GM12891 (cell line): ENCODE measurements at places on chromosomes 11 and 22.

DNA sequence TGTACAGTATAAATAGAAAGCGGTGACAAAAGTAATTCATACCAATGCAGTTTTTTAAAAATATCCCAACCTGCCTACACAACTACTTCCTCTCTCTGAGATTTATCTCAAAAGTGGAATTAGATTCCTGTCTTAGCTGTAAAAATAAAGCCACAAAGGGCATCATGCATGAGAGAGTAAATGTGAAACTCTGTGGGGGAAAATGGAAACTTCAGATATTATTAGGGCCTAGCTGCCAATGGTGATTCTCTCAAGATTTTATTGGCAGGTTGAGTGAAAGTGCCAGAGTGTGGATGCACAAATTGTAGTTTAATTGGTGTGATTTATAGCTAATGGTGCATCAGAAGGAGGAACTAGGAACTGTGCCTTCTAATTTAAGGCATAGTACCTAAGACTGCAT lies 356.9 kb upstream of the CCDC90B start:
- no peak for DNase-seq

DNA sequence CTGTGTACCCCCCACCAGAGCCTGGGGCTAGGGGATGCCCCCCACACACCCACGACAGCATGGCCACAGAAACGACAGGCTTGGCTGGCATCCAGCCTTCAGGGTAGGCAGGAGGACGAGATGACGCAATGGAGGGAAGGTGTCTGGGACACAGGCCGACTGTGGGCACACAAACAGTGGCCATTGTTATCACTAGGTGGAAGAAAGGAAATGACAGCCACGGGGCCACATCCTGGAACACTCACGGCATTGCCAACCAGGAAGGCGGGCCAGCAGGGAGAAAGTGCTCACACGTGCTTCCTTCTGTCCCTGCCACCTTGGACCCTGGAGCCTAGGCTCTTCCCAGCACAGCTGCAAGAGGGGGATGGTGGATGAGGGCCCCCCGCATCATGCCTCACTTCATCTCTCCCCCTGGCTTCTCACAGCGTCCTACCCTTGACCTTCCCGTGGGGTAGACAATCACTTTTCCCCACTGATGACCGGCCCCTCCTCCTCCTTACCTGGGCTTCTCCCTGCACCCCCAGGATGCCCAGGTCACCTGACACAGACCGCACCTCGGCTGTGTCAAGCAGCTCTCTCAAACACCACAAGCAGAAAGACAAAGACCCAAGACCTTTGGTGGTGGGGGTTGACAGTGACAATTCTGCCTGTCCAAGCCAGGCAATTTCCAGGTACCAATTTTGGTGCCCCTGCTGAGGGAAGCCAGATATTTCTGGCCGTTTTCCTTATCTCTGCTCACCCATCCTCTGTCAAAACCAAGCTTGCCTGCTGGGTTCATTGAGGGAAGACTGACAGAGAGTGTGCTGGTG lies 8.6 kb downstream of the PLA2G6 start:
- no peak for DNase-seq

- no peak for DNase-seq
These were observed 158.4 kb downstream of the ETS1 start for GRCh38 chr11:128428935-128429334.

DNA sequence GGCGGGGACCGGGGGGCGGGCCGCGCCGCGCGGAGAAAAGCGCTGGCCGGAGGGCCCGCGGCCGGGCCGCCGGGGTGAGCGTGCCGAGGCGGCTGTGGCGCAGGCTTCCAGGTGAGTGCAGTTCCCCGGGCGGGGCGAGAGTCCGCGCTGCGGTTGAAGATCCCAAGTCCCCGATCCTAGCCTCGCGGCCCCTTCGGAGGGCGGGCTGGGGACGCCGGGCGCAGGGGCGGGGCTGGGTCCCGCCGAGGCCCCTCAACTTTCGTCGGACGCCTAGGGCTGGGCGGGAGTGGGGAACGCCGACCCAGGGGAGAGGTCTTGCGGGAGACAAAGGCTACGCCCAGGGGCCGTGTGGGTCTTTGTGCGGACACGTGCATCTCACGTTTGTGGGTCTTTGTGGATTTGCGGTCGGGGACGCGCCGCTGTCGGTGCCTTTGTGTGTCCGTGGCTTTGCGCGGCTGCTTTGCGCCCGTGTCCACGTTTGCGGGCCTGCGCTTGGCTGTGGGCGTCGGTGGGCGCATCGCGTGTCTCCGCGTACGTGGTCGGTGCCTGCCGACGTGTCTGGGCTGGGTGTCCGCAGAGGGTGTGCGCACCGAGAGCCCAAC lies at the start of gene TSKU:
TSS of gene TSKU (plus strand) at position 63 of the 602 bp plus-strand sequence. CDS start 12,261 bp downstream, outside the sequence.
- DNase-seq, result peak; percentile 70

DNA sequence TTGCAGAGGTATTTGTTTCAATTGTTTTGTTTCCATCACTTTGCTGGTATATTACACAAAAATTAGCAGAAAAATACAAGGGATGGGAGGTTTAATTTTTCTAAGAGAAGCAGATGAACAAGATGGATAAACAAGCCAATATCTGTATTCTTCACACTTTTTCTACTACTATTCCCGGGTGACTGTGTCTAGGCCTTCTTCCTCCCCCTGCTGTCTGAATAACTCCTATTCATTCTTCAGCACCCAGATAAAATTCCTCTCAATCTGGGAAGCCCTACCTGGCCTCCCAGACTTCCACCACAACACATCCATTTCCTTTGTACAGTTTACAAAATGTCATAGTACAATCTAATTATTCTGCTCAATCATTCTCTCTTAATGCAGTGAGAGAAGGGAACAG lies 666.6 kb upstream of the TENM4 start:
- no peak for DNase-seq

DNA sequence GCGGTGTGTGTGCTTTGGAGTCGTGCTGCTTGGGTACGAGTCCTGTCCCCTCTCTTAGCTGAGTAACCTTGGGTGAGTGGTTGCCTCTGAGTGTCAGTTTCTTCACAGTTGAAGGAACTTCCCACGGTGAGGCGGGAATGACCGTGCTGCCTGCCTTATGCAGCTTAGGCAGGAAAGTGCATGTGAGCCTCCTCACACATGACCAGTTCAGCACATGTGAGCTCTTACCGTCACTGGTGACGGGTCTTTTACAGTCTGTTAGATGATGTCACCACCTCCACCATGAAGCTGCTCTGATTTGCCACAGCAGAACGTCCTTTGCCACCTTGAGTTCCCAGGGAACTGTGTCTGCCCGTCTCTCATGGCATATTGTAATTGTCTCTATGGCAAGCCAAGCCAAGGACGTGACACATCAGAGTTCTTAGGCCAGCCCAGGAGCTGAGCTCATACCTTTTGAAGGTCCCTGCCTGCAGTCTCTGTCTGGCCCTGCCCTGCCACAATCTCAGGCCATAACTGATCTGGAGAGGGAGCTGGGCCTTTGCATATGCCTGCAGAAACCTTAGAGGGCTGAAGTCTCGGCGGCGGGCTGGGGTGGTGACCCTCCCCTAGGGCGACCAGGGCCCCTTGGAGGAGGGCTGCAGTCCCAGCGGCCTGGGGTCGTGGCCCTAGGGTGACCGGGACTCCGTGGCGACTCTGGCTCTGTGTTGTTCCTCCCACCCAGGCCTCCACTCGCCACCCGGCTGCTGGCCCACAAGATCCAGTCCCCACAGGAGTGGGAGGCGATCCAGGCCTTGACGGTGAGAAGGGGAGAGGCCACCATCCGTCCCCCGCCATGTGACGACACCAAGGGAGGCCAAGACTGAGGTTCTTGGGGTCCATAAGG lies 7.8 kb downstream of the GGA1 start:
- DNase-seq, result peak; percentile 10
